Stimulated activated CD8-positive, alpha-beta memory T cell treated with anti-CD3 and anti-CD28 coated beads, Interleukin-15, amount 100 ng/mL, for 48 hours (primary cell): ENCODE measurements at places on chromosomes 16 and 17.

DNA sequence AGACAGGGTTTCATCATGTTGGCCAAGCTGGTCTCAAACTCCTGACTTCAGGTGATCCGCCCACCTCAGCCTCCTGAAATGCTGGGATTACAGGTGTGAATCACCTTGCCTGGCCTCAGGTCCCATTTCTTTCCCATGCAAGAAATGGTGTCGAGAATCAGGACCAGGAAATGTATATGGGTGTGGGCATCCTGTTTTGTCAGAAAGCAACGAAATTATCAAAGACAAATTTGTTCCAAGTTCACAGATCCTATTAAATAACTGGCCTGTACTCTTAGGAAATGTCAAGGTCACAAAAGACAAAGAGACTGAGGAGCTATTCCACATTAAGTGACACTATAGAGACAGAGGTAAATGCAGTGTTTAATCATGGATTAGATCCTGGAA, 17.1 kb upstream of the ST6GALNAC1 start:
- DNase-seq: no peak

GRCh38 chr17:10018461-10018891, 113.4 kb upstream of the RCVRN start:
- DNase-seq: no peak

GRCh38 chr17:5097101-5097834, 14.4 kb downstream of the ZNF232 start:
- DNase-seq: no peak

DNA sequence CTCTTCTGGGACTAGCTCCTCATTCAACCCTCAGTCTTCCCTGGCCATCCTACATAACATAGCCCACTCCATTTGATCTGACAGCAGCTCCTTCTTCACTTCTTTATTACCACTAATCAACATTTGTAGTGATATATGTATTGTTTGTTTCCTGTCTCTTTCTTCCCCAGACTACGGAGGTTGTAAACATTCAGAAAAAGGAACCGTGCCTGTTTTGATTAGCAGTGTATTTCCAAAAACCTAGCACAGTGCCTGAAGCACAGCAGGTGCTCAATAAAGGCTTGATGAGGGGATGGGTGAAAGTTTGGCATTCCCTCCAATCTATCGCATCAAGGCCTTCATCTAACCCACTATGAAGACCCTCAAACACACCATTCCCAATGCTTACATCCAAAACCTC, 150.8 kb downstream of the XYLT1 start:
- no peak for DNase-seq

DNA sequence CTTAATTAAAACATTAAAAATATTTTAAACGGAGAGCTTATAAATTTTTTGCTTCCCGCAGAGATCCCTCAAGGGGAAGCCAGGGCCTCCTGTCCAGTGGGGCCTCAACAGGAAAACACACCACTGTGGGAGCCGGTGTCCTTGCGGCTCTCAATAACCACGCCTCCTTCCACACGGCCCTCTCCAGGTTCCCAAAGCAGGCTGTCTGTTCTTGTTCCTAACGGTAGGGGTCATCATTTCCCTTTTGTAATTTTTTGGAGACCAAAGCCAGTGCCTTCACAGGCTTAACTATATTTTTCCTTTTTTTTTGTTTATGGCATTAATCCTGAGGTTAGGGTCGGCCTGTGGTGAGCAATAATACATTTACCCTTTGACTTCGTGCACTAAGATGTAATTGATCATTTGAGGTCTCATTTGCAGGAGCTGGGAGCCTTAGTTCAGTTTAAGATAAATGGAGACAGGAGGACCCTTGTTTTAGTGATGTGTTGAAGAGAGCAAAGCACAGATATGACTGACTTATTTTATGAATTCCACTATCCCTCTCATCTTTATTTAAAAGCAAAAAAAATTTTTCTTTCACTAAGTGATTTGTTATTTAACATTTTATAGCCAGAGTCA, 77.5 kb upstream of the N4BP1 start:
- peak; percentile 6 for DNase-seq
